Pancreas (tissue), 10 donors: ENCODE measurements at places on chromosomes 7 and 10. TPM values are rescaled to one million over a fixed set of nuclear protein-coding genes. Genes with fewer than 3 reads are reported as not detected.

GRCh38 chr10:9198611-9199010 is 1144.1 kb downstream of the GATA3 start:
- no peak for DNase-seq

DNA sequence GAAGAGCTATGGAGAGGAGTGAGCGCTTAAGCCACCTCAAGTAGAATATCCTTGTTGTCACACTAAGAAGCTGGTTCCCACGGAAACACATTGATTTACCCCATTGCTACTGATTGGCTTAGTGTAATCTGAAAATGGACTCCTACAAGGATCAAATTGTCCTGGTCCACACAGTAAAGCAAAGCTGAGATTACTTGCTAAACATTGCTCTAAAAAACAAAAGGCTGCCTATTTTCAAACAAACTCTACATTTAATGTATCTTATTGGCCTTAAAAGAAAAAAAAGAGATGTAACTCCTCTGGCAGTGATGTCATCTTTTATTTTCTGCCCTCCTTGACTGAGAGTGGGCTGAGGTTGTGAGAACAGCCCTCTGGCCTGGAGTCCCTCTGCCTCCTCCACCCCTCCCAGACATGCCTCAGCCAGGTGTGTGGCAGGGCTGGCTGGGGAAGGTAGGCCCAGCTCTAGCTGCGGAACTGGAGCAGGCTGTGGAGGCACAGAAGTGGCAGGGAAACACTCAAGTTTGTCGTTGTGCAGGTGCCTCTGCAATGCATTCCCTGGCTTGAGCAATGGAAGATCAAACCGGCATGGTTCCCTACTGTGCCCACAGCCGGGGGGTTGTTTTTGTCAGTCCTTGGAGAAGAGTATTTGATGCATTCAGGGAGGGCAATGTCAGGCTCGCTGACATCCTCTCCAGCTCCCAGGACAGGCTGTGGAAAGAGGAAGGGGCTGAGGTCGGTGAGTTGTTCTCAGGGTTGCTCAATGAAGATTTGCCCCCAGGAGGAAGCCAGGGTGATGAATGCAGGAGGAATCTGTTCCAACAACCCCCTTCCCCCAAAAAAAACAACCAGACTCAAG is 9.1 kb downstream of the KLF6 start:
- DNase-seq, result no peak

DNA sequence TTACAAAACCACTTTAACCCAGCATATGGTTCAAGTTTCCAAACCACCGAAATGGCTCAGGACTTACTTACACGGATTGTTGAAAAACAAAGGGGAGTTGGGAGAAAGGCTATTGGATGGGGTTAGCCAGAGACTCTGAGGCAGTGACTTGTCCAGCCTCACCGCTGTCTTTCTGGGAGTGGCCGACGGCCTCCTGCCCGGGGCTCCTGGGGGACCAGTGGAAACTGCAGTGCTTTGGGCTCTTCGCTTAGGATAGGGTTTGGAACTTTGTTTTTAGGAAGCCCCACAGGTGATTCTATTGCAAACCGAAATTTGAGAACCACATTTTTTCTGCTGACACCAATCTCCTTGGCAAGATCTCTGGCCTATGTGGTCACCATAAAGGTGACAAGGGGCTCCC is 38.1 kb upstream of the R3HCC1L start:
- DNase-seq, result no peak

DNA sequence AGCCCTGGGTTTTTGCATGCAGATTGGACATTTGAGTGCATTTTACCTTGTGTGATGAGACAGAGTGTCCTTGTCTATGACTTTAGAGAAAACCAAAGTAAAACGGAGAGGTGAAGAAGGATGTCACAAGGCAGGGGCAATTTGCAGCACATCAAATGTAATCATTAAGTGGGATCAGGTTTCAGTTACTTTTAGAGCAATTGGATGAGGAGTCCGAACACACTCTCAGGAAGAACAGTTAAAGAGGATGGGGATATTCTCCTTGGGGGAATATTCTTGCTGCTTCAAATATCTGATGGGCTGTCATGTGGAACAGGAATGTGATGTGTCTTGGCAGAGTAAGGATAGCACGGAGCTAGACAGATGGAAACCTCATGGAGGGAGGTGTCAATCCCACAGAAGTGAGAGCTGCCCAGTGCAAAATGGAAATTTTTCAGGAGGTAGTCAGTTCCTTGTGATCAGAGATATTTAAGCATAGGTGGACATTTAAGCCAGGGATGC is 757 bp downstream of the RAB19 start:
- DNase-seq, result no peak

GRCh38 chr7:94476251-94476840 is 33.3 kb upstream of the CASD1 start:
- no peak for DNase-seq

GRCh38 chr7:71349682-71350481 is 217.9 kb downstream of the GALNT17 start:
- DNase-seq, result no peak

GRCh38 chr10:93762979-93763391 is 5.2 kb downstream of the LGI1 start:
- no peak for DNase-seq

- no peak for DNase-seq
Measured at GRCh38 chr10:10777279-10777678, 240.4 kb upstream of the CELF2 start.

GRCh38 chr10:88254091-88254490 is 329.0 kb downstream of the RNLS start:
- DNase-seq, result no peak

DNA sequence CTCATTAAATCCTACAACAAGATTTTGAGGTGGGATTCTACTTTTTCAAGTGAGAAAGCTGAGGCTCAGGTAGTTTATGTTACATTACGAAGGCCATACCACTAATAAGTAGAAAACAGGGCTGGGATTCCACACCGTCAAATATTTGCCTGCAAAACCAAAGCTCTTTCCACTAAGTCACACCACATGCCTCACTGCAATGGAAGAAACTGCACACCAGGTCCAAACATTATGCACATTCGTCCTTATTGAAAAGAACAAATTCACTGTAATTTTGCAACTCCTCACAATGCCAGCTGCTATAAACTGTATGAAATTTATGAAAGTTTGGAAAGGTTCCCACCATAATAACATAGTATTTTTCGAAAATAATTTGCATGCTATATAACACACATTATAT is 66.5 kb downstream of the DGKB start:
- no peak for DNase-seq

DNA sequence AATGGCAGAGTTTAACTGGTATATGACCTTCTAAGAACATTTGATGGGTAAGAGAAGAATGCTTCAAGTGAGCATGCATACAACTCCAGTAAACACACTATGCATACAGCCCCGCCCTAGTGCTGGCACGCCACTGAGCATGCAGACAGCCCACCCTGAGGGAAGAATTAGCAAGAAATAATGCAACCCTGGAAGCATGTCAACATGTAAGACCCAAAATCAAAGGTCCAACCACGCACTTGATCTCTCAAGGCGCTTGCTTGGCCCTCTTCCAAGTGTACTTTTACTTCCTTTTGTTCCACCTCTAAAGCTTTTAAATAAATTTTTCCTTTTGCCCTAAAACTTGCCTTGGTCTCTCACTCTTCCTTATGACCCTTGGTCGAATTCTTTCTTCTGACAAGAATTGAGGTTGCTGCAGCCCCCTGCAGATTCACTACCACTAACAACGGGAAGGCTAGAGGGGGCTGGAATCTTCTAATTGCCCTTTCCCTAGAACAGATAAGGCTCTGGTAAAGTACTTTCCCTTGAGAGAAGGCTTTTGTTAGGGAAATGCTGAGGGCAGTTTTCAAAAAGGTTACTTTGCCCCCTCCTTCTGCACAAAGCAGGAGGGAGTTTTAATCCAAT is 3.4 kb downstream of the FAM24B start:
- DNase-seq, result no peak

GRCh38 chr7:51521694-51522312 is 205.2 kb upstream of the COBL start:
- no peak for DNase-seq

GRCh38 chr7:155007947-155008346 is 5.0 kb upstream of the PAXIP1 start:
- no peak for DNase-seq

- DNase-seq, result no peak
Measured at GRCh38 chr7:25901658-25902057, 250.3 kb upstream of the NFE2L3 start.

DNA sequence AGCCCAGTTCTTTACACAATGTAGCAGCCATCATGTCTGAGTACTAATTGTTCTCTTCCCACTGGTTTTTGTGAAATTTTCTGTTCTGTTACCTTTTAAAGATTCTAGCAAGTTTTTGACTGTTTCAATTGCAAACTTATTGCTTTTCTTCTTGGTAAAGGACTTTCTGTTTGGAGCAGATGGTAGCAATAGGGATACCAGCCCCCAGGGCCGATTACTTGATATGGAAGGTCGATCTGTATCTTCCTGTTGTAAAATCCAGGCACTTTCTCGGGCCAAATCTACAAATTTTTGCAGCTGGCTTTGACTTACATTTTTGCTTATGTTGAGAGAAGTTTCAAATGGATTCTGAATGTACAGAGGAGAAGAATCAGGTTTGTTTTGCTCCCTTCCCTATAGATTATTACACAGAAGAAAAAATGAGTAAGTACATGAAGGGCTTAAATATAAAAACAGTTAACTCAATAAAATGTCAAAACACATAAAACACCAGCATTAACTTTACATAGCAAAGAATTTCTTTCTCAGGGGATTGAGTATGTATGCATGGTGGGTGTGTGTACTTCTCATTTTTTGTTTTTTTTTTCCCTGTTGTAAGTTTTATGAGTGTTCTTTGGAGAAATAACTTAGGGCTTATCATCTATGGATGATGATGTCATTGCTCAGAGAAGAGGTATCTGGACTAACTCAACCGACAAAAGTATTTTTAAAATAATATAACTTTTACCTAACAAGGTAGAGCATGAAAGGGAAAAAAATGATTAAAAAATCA is 35.3 kb downstream of the MTPAP start:
- no peak for DNase-seq

DNA sequence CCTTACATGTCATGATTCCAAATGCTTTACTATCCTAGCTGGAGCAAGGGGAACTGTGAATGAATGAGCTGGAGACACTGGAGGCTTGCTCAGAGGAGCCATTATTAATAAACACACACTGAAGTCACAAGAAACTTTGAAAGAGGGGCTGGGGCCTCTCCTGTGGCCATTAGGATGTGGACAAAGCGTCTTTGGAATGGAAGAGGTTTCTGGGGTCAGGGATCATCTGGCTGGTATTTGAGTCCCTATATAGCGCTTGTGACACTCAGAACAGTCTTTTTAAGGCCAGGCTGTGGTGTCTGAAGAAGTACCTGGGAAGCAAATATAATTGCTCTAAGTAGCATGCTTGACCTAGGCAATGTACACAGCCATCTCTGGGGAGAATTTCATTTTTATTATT is 193.0 kb downstream of the JCAD start:
- no peak for DNase-seq

- DNase-seq, result peak; percentile 13
Measured at GRCh38 chr7:73555411-73555982, 2.0 kb downstream of the BCL7B start.

The PNLIP gene
- 4,189 TPM for polyA plus RNA-seq

The EMX2 gene
- polyA plus RNA-seq, result 0.09 TPM

The AKR1C3 gene
- 8.7 TPM for polyA plus RNA-seq

The LEP gene
- polyA plus RNA-seq, result 0.68 TPM

The GPR15LG gene
- 0.09 TPM for polyA plus RNA-seq
